ENCODE measurements at places on chromosomes 16 and 17. TPM values are rescaled to one million over a fixed set of nuclear protein-coding genes. Genes with fewer than 3 reads are reported as not detected.

SLFN5 gene
- total RNA-seq, result 2.6 TPM

TMC8 gene
- total RNA-seq, result 2.0 TPM

NHLRC4 gene
- total RNA-seq, result 0.76 TPM

PIK3R6 gene
- total RNA-seq, result 0.23 TPM

PPY gene
- total RNA-seq, result not detected

PLA2G10 gene
- total RNA-seq, result 0.54 TPM

GRCh38 chr17:38476549-38476948 is 48.3 kb downstream of the ARHGAP23 start:
- H3K4me1 ChIP-seq, result no peaks in the 10 kb centered on the region
- no peak overlapping the region for H3K27ac ChIP-seq
- peaks cover 1% of the 10 kb centered on the region for H3K36me3 ChIP-seq
- no peak overlapping the region for H3K4me3 ChIP-seq
- no peak for DNase-seq

- no peaks in the 10 kb centered on the region for H3K4me1 ChIP-seq
- no peak for DNase-seq
- H3K27ac ChIP-seq, result no peak overlapping the region
- H3K4me3 ChIP-seq, result no peak overlapping the region
- no peaks in the 10 kb centered on the region for H3K36me3 ChIP-seq
These were observed 115.2 kb upstream of the NETO2 start for GRCh38 chr16:47258874-47259461.

DNA sequence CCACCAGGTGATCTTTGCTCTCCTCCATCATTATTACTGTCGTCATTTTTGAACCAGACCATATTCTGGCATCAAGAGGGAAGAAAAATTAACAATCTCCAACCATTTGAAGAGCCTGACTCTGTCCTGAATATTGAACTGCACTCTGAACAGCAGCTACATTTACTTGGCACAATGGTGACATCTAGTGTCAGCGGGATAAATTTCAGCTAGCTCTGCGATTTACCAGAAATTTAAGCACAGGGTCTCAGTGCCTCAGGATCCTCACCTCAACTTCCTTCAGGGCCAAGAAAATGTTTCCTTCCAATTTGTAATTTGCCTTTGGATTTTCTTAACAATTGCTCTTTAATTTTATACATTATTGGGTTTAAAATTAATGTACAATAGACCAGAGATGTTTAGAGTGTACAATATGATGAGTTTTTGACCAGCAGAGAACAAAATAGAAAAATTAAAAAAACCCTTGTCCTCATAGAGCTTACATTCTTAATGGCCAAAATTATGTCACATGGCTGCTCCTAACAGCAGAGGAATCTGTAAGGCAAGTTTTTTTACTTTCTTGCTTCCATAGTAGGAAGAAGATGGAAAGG is 10.7 kb upstream of the ZNF19 start:
- H3K27me3 ChIP-seq, result no peaks in the 10 kb centered on the region
- no peak overlapping the region for H3K27ac ChIP-seq
- H3K36me3 ChIP-seq, result no peaks in the 10 kb centered on the region
- H3K4me3 ChIP-seq, result no peak overlapping the region

- peak overlapping the region; percentile 94 for H3K27ac ChIP-seq
- H3K4me3 ChIP-seq, result no peak overlapping the region
These were observed 34.5 kb downstream of the HSBP1 start for GRCh38 chr16:83842291-83842690.

DNA sequence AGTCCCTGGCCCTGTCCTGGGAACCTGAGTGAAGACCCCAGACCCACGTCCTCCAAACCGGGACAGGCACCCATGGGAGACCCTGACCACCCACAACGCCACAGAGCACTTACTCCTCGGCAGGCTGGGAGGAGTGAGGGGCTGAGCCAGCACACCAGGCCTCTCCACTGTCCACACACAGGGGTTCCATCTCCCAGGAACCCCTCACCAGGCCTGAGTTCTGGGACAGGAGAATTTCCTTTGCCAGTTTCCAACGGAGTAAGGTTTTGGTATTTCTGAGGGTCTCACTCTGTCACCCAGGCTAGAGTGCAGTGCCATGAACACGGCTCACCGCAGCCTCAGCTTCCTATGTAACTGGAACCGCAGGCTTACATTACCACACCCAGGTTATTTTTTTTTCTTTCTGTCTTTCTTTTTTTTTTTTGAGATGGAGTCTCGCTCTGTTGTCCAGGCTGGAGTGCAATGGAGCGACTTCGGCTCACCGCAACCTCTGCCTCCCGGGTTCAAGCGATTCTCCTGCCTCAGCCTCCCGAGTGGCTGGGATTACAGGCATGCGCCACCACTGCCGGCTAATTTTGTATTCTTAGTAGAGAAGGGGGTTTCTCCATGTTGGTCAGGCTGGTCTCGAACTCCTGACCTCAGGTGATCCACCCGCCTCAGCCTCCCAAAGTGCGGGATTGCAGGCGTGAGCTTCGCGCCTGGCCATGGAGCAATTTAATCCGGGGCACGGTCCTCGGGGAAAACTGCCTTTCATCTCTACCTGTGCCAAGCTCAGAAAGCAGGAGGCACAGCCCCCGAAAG is 1.6 kb downstream of the PGAP6 start:
- H3K4me1 ChIP-seq, result peaks cover 29% of the 10 kb centered on the region
- peaks cover 3% of the 10 kb centered on the region for H3K27me3 ChIP-seq
- H3K27ac ChIP-seq, result no peak overlapping the region
- peaks cover 2% of the 10 kb centered on the region for H3K36me3 ChIP-seq
- peak overlapping the region; percentile 5 for H3K4me3 ChIP-seq

- no peaks in the 10 kb centered on the region for H3K27me3 ChIP-seq
- H3K27ac ChIP-seq, result no peak overlapping the region
- no peak for DNase-seq
- H3K4me3 ChIP-seq, result no peak overlapping the region
- H3K4me1 ChIP-seq, result no peaks in the 10 kb centered on the region
These were observed 8.9 kb upstream of the AXIN1 start for GRCh38 chr16:361341-361871.

DNA sequence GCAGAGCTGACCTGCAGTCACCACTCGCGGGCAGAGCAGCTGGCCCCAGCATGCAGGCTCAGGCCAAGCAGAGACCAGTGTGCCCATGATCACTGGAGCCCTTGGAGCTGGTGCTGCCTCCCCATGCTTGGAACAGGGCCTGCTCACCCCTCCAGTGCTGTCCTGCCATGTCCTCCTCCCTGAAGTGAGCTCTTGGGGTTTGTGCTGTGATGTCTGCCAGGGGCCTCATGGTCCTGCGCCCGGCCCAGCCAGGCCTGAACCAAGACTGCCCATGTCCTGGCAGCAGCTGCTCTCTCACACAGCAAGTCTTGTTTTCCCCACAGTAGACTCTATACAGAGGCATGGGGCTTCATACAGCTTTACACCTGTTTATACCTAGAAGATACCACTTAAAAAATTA is 24.6 kb downstream of the TMEM11 start:
- no peaks in the 10 kb centered on the region for H3K27me3 ChIP-seq
- H3K4me3 ChIP-seq, result no peak overlapping the region
- no peaks in the 10 kb centered on the region for H3K36me3 ChIP-seq
- H3K27ac ChIP-seq, result no peak overlapping the region
- H3K4me1 ChIP-seq, result peaks cover 3% of the 10 kb centered on the region

DNA sequence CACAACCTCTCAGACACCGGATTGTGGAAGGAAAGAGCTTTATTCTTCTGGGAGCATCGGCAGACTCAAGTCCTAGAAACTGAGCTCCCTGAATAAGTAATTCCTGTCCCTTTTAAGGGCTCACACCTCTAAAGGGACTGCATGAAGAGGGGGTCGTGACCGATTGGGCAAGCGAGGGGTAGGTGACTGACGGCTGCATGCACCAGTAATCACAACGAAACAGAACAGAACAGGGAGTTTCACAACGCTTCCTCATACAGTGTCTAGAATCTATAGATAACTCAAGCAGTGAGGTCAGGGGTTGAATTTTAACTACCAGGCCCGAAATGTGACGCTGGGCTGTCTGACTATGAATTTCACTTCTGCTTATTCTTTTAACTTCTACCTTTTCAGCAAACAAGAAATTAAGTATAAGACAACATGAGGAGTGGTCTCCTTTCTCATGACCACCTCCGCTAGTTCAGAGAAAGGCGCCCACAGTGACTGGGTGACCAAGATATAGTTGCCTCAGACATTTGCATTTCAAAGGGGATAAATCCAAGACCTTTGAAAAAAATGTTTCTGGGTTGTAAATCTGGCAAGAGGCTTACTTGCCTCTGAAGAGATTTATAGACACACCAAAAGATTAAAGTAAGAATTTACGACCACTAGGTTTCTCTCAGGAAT is 88.4 kb upstream of the ATF7IP2 start:
- H3K4me1 ChIP-seq, result no peaks in the 10 kb centered on the region
- H3K27me3 ChIP-seq, result no peaks in the 10 kb centered on the region
- no peak for DNase-seq
- H3K36me3 ChIP-seq, result no peaks in the 10 kb centered on the region
- H3K27ac ChIP-seq, result no peak overlapping the region
- H3K4me3 ChIP-seq, result no peak overlapping the region

DNA sequence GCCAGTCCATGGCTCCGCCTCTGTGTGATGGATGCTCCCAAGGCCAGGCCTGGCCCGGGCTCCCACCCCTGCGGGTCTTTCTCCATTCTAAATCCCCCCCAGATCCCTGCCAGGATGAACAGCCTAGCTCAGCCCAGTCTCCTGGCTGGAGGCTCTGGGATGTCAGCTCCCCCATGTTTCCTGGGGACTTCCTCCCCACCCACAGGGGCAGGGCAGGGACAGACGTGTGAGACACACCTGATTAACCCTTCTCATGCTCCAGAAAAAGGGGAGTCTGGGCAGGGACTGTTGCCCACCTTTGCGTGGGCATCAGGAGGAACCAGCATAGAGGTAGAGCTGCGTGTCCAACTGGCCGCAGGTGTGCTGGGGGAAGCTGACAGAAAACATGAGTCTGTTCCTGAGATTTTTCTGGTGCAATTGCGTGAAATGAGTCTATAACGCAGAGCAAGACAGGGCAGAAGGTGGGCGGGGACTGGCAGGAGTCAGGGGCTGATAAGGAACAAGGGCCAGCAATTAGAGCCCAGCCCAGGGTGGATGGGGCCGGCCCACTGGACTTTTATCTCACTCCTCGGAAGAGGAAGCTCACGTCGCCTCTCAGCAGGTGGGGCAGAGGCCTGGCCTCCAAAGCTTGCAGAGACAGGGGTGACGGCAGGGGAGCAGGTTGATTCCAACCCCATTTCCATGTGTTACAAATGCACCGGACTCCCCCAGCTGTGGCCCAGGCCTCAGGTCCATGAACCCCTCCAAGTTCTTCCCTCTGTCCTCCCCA is 238.2 kb downstream of the RBFOX3 start:
- no peaks in the 10 kb centered on the region for H3K36me3 ChIP-seq
- H3K27me3 ChIP-seq, result no peaks in the 10 kb centered on the region
- H3K4me1 ChIP-seq, result peaks cover 2% of the 10 kb centered on the region

GRCh38 chr16:50644729-50645128 is 36.4 kb downstream of the SNX20 start:
- no peak overlapping the region for H3K27ac ChIP-seq
- peaks cover 2% of the 10 kb centered on the region for H3K27me3 ChIP-seq
- DNase-seq, result no peak
- no peaks in the 10 kb centered on the region for H3K4me1 ChIP-seq

- H3K27ac ChIP-seq, result no peak overlapping the region
- H3K4me3 ChIP-seq, result no peak overlapping the region
- H3K27me3 ChIP-seq, result no peaks in the 10 kb centered on the region
- no peak for DNase-seq
These were observed 67.5 kb upstream of the GCSH start for GRCh38 chr16:81163671-81164070.

All from H1 (cell line).